ENCODE measurements at places on chromosomes 5 and 9.

- DNase-seq, result peak; percentile 84
These were observed 17.3 kb downstream of the SLC22A5 start for GRCh38 chr5:132386644-132387286.

DNA sequence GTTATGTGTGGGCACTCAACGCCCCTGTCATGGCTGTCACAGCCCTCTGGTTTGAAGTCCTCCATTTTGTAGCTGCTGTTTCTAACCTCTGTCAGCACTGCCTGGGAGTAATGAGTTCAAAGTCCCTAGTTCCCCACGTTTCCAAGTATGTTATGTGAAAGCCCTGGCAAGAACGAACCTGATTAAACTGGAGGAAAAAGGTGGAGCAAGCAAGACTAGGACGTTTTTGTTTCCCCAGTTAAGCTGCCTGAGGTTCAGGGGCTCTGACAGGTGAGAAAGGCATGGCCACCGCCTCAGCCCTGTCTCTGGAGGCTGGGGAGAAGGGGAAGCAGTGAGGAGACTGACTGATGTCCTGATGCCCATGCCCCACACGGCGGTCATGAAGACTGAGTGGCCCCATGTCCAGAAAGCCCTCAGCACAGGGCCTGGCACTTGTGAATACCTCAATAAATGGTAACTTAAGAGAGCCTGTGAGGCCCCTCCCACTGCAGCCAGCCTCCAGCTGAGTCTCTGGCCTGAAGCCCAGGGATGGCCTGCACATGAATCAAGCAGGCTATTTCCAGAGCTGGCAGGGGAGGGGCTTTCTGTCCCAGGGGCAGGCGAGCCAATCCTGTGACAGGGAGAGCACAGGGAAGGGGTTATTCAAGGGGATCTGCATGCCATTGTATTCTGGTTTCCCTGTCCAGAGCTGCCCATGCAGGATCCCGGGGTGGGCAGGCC, 61.8 kb downstream of the PFDN1 start:
- no peak for DNase-seq

- no peak for DNase-seq
These were observed 265.2 kb downstream of the GADD45G start for GRCh38 chr9:89869793-89870580.

- no peak for DNase-seq
These were observed 62.9 kb downstream of the COL5A1 start for GRCh38 chr9:134704498-134704897.

- DNase-seq, result no peak
These were observed 108.5 kb upstream of the IQGAP2 start for GRCh38 chr5:76294573-76294972.

DNA sequence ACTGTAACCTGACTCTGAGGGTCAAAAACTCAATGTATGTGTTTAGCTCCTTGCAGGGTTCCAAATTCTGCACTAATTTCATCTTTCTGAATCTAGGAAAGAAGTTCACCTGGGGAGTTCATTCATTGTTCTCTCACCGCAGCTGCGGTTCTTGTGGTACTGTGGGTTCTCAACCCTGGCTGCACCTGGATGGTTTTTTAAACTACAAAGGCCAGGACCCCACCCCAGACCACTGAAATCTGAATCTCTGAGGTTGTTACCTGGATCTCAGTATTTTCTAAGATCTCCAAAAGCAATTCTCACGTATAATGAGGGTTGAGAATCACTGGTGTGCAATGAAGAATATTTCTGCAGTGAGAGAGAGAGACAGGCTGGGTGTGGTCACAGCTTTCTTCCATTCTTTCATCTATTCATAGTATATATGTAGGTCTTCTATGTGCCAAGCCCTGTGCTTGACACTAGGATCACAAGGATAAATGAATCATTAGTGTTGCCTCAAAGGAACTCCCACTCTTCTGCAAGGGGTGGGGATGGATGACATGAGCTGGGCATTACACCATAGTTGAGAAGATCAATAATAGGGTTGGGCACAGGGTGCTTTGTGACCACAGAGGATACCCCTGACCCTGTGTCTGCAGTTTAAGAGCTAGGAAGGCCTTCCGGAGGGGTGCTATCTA, 109.8 kb downstream of the GALNT10 start:
- DNase-seq, result no peak

GRCh38 chr9:95726756-95727155, 148.7 kb upstream of the ERCC6L2 start:
- peak; percentile 45 for DNase-seq

GRCh38 chr5:60533789-60534188, 166.2 kb downstream of the DEPDC1B start:
- no peak for DNase-seq

DNA sequence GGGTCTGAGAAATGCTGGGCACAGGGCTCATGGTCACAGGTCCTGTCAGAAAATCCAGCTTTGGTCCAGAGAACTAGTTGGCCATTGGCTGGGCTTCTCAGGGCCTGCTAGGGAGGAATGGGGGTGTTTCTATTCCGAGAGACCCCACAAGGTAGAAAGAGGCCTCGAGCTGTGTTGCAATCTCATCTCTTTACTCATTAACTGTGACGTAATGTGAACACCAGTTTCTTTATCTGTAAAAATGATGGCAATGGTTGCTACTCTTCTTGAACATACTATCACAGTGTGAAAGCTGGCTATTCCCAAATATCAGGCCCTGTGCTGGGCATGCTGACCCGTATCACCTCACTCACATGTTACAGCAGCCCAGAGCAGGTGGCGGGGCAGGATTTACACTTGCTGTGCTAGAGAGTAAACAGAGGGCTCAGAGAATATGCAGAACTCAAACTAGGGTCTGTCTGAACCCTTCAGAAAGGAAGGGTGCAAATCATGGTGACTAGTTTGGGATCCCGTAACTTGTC, 35.7 kb upstream of the SLC25A51 start:
- no peak for DNase-seq

GRCh38 chr9:3939820-3940219, 360.0 kb downstream of the GLIS3 start:
- DNase-seq, result no peak

GRCh38 chr5:16992006-16992405, 55.9 kb upstream of the MYO10 start:
- no peak for DNase-seq

GRCh38 chr5:6578676-6579343, 54.0 kb downstream of the NSUN2 start:
- DNase-seq, result no peak

DNA sequence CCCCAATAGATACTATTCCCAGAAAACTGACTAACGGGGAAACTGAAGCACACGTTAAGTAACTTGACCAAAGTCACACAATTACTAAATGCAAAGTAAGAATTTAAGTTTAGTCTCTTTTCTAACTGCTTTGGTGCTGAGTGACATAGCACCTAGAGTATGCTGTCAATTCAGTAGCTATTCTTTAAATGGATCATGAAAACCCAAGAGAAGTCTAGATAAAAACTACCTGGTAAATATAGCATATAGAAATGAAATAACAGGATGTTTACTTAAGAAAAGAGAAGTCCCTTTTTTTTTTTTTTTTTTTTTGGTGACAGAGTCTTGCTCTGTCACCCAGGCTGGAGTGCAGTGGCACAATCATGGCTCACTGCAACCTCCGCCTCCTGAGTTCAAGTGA, 129.2 kb downstream of the PDE4D start:
- DNase-seq, result no peak

GRCh38 chr5:146883511-146883910, 5.0 kb upstream of the PPP2R2B start:
- DNase-seq, result no peak

- no peak for DNase-seq
These were observed 656.5 kb upstream of the RIOK2 start for GRCh38 chr5:97839341-97840086.

DNA sequence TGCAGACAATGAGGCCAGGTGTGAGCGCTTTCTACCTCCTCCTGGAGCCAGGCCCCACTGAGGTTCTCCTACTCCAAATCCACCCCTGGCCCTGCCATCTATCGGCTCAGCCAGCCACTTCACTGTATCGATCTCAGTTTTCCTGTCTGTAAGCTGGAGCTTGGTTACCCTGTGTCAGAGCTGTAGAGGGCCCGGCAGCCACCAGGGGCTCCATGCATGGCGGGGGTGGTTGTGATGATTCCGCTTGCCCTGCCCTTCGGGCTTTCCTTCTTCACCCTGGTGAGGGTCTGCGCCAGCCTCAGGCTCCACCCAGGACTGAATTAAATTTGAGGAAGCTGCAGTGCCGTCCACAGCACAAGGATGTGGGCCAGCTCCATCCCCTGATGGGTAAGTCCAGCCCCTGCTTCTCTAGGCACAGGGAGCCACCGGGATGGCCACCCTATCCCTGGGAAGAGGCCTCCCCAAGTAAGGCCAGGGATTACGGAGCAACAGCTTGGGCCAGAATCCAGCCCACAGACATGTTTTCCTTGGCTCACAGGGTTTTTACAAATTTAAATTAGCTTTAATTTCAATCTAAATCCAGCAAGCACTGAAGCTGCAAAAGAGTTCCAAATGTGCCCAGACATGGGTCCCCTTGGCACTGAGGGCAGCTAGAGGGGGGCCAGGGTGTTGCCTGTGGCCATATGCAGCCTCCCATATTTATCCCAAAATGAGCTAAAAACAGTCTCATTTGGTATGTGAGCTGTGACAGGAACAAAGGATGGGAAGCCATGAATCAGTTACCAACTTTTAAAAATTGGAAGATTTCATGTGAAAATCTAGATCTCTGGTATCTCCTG, 89.1 kb upstream of the FBXW11 start:
- DNase-seq, result no peak

DNA sequence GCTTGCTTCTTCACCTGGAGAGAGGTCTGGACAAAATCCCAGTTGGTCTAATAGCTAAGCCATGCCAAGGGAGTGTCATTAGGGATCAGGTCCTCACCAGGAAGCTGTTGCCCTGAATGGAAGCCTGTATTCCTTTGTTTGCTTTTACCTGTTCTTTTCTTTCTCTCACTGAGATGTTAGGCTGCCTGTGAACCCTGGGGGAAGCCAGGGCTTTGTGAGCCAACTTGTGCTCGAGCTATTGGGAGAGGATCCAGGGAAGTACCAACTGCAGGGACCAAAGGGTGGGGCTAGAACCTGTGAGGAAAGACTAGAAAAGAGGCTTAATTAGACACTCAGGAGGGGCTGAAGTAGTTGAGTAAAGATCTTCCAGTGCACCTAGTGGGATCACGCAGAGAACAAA, 451.2 kb upstream of the TLE4 start:
- no peak for DNase-seq

DNA sequence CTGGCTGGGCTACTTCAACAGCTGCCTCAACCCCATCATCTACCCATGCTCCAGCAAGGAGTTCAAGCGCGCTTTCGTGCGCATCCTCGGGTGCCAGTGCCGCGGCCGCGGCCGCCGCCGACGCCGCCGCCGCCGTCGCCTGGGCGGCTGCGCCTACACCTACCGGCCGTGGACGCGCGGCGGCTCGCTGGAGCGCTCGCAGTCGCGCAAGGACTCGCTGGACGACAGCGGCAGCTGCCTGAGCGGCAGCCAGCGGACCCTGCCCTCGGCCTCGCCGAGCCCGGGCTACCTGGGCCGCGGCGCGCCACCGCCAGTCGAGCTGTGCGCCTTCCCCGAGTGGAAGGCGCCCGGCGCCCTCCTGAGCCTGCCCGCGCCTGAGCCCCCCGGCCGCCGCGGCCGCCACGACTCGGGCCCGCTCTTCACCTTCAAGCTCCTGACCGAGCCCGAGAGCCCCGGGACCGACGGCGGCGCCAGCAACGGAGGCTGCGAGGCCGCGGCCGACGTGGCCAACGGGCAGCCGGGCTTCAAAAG, 36.9 kb upstream of the TTC1 start:
- DNase-seq, result no peak

GRCh38 chr5:446883-447263, 3.9 kb downstream of the EXOC3 start:
- DNase-seq, result peak; percentile 51

DNA sequence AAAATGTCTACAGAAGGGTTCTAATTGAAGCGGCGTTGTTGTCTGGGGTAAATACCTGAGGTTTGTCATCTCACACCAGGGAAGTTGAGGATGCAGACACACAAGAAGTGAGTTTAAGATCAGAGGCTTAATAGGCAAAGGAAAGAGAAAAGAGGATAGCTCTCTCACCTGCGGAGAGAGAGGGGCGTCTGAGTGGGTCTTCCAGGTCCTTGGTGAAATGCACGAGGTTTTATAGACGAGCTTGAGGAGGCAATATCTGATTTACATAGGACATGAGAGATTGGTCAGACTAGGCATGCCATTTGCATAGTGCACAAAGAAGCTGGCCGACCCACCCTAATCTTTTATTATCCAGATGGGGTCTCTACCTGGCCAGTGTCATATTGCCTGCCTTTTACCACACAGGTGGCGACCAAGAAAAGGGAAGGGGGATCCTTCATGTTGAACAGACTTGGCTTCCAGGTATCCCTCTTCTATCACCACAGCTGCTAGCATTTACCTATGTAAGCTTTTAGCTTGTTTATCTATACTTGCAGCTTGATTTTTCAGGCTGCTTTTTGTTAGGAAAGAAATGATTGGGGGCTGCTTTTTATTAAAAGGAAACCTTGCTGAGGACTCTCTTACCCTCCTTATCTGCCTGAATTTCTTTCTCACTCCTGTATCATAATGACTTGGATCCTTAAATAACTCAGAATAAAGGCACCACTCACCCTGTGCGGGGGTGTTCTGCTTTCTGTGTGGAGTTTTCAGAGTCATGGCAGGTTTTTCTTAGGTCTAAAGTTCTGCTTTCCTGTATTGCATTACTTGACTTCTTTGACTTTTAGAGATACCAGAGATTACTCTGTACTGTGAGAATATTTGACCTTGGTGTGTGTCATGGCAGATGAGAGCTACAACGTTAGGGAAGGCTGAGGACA, 9.4 kb upstream of the GLT6D1 start:
- DNase-seq, result no peak

- DNase-seq, result no peak
These were observed 244.2 kb upstream of the DAB2 start for GRCh38 chr5:39668980-39669379.

DNA sequence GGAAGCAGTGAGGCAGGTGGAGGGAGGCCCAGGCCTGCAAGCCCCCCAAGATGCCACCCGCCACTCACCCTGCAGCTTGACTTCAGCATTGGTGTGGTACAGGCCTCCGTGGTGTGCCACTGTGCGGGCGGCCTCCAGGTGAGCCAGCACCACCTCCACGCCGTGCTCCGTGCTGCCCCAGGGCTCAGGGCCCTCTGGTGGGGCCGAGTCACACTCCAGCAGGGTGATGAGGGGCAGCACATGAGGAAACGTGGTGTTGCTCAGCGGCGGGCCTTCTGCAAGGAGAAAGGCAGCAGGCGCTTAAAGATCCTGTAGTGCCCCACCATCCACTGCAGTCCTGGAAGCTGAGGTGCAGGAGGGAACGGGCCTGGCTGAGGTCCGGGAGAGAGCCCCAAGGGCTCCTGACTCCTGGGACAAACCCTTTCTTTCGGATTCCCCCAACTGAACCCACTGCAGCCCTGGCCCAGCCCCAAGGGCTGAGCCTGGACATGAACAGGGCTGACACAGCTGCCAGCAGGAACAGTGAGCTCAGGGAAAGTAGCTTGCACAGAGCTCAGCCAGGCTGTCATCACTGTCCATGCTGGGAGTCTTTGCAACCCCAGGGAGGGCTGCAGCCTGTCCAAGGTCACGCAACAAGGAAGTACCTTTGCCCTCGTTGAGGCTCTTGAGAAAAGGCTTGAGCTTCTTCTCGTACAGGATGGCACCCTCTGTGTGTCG, 4.7 kb upstream of the TOR2A start:
- DNase-seq, result no peak

GRCh38 chr9:20823051-20823450, 139.0 kb downstream of the FOCAD start:
- DNase-seq, result no peak

All from CD4-positive, alpha-beta T cell treated with Interleukin-2 at 100 ng/mL for 4 hours (primary cell).